Mesenchymal stem cell (in vitro differentiated cells and primary cell): ENCODE measurements at places on chromosomes 16 and 17.

- H3K4me1 ChIP-seq, result no peaks in the 10 kb centered on the region
- no peak overlapping the region for H3K4me3 ChIP-seq
- H3K27me3 ChIP-seq, result peaks cover 3% of the 10 kb centered on the region
- no peaks in the 10 kb centered on the region for H3K36me3 ChIP-seq
Observed at GRCh38 chr16:86018487-86018886, 119.5 kb downstream of the IRF8 start.

DNA sequence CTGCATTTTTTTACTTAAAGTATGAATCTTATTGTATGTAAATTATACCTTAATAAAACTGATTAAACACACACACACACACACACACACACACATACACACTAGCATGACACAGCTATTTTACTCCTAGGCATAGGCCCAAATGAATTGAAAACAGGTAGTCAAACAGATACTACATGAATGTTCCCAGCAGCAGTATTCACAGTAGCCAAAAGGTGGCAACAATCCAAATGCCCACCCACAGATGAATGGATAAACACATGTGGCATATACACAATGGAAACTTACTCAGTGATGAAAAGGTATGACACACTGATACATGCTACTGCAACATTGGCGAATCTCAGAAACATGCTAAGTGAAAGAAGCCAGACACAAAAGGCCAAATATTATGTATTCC lies 223.5 kb downstream of the CYB561 start:
- H3K27me3 ChIP-seq, result no peaks in the 10 kb centered on the region
- peak; percentile 16 for DNase-seq
- no peaks in the 10 kb centered on the region for H3K4me1 ChIP-seq
- no peak overlapping the region for H3K27ac ChIP-seq

DNA sequence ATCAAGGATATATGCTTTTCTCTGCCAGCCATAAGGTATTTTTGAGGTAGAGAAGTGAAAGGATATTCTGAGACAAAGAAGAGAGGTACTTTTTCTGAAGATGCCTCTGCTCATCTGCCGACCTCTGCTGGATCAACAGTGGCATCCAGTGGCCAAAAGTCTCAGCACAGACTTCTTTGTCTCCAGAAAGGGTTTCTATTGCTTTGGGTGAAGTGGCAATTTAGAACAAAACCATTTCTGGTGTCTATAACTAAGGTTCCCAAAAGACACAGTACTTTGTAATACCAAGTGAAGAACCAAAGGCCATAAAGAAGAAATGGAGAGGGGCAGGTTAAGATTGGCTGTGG lies 155.2 kb upstream of the C17orf78 start:
- no peaks in the 10 kb centered on the region for H3K4me1 ChIP-seq
- H3K36me3 ChIP-seq, result peaks cover 7% of the 10 kb centered on the region
- peak; percentile 39 for DNase-seq
- H3K4me3 ChIP-seq, result no peak overlapping the region

DNA sequence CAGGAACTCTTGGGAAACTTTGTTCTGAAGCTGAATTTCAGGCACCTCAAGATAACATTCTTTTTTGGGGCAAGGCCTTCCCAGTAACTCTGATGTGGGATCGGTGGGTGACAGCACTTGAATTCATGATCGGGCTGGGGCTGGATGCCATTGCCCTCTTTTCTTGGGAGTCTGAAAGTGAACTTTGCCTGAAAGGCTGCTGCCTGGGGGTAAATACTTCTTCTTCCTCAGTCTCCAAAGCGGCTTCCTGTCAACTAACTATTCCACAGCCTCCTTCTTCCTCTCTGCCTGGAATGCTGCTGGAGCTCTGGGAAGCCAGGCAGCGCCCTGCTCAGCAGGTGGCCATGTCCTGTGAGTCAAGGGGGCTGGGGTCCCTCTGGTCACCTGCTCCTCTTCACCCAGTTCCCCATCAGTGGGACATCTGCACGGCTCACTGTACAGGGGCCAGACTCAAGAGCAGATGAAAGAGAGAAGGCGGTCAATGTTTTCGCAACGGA lies 79.5 kb downstream of the WIPI1 start:
- H3K4me1 ChIP-seq, result peaks cover 17% of the 10 kb centered on the region
- peak overlapping the region; percentile 52 for H3K4me3 ChIP-seq
- no peaks in the 10 kb centered on the region for H3K36me3 ChIP-seq
- DNase-seq, result no peak
- H3K27ac ChIP-seq, result peak overlapping the region; percentile 62
- no peaks in the 10 kb centered on the region for H3K27me3 ChIP-seq

DNA sequence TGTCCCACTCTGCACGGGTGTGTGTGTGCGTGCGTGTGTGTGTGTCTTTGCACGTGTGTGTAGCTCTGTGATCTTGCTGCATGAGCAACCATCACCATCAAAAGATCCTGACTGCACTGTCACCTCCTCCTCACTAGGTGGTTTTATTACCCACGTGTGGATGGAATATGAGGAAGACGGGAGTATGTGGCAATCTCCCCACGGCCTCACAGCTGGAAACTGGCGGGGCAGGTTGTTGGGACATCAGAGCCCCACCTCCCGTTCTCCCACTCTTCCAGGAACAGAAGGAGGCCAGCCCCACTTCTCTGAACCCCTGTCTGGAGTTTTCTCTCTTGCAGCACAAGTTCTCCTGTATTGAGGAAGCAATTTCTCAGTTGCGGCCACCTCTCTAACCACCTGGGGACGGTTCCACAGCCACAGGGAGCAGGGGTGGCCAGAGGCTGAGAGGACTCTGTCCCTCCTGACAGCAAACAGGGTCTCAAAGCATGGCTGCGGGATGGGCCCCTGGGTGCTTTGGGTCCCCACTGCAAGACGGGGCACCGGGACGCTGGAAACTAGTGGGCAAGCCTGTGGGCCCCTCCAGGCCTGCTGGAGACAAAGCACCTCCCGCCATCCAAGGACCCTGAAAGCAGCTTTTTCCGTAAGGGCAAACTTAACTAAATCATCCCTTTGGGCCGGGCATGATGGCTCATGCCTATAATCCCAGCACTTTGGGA lies 27.9 kb upstream of the ATP2C2 start:
- H3K4me1 ChIP-seq, result no peaks in the 10 kb centered on the region
- DNase-seq, result no peak
- no peak overlapping the region for H3K4me3 ChIP-seq
- H3K27me3 ChIP-seq, result peaks cover 51% of the 10 kb centered on the region
- H3K36me3 ChIP-seq, result no peaks in the 10 kb centered on the region
- no peak overlapping the region for H3K27ac ChIP-seq

DNA sequence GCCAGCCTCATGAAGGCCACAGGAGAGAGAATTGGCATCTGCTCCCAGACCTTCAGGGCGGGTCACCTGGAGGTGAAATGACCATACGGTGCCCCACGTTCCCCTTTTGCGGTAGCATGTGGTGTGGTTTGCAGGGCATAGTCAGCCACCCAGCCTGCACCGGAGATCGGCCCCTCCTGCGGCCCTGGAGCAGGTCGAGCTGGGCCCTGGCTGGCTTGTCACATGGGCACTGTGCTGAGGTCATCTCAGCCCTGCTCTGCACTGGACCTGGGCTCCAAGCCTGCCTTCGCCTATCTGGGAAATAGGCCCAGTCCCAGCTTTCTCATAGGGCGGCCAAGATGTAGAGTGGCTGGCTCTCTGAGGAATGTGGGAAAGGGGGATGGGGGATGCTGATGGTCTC lies 16.2 kb downstream of the GSE1 start:
- H3K27ac ChIP-seq, result no peak overlapping the region
- peaks cover 35% of the 10 kb centered on the region for H3K4me1 ChIP-seq
- DNase-seq, result no peak
- no peak overlapping the region for H3K4me3 ChIP-seq
- H3K36me3 ChIP-seq, result peaks cover 52% of the 10 kb centered on the region

GRCh38 chr16:89002851-89003830 lies 26.1 kb upstream of the CBFA2T3 start:
- no peak overlapping the region for H3K4me3 ChIP-seq
- no peaks in the 10 kb centered on the region for H3K36me3 ChIP-seq
- H3K27me3 ChIP-seq, result peaks cover 19% of the 10 kb centered on the region

DNA sequence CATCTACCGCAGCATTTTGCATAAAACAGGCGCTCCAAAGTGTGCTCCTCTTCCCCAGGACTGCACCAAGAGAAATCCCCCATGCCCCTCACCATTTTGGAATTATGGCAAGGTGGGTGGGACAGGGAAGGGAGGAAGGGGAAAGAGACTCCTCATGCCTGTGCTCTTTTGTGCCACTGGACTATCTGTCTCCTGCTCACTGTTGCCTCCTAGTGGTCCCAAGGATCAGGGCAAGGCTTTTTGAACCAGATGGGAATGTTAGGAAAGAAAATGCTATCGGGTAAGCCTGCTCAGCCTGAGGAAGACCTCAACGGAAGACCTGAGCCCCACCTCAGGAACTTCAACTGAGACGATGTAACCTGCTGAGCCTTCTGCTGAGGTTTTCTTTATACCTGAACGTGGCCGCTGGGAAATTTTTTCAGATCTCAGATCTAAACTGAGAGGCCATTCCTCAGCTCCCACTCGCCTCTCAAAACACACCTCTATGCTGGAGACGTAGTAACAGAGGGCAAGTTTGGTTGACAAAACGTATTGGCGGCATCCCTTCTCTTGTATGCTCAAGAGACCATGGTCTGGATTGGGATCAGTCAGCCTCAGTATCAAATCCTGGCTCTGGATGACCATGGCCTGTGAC lies 58.3 kb downstream of the SPACA3 start:
- peaks cover 38% of the 10 kb centered on the region for H3K27me3 ChIP-seq
- H3K4me3 ChIP-seq, result no peak overlapping the region
- no peaks in the 10 kb centered on the region for H3K4me1 ChIP-seq
- no peak overlapping the region for H3K27ac ChIP-seq
- no peaks in the 10 kb centered on the region for H3K36me3 ChIP-seq

DNA sequence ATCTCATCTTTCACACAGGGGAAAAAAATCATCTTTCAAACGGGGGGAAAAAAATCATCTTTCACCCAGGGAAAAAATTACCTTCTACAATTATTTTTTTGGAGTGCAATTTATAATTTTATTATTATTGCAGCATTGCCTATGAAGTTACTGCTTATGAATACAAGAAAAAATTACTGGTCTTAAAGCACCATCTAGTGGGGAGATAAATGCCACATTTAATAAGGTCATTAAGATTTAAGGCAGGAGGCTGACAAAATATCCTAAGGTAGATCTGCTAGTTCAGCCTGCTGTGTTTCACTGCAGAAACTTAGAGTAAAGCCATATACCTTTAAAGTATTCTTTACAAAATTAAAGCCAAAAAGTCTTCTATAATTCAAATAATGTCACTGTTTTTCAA lies 13.7 kb downstream of the SHCBP1 start:
- no peak overlapping the region for H3K4me3 ChIP-seq
- peaks cover 2% of the 10 kb centered on the region for H3K36me3 ChIP-seq
- no peaks in the 10 kb centered on the region for H3K27me3 ChIP-seq
- H3K4me1 ChIP-seq, result no peaks in the 10 kb centered on the region
- peak; percentile 73 for DNase-seq

DNA sequence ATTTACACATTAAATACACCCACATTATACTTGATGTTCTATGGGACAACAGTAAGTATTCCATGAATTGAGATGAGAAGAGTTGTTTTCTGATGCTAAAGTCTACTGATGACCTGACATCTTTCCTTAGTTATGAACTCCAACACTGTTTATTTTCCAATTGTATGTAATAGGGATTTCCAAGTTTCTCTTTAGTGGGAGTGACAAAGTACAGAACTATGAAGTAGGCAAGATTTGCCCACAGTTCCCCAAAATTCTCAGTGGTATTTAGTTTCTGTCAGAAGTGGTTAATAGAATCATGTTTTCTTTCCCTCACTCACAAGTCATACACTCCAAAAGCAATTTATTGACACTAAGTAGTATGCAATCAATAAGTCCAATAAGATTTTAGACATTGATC lies 22.5 kb upstream of the ABCA6 start:
- H3K36me3 ChIP-seq, result no peaks in the 10 kb centered on the region
- no peaks in the 10 kb centered on the region for H3K4me1 ChIP-seq
- H3K27me3 ChIP-seq, result no peaks in the 10 kb centered on the region
- H3K27ac ChIP-seq, result no peak overlapping the region

DNA sequence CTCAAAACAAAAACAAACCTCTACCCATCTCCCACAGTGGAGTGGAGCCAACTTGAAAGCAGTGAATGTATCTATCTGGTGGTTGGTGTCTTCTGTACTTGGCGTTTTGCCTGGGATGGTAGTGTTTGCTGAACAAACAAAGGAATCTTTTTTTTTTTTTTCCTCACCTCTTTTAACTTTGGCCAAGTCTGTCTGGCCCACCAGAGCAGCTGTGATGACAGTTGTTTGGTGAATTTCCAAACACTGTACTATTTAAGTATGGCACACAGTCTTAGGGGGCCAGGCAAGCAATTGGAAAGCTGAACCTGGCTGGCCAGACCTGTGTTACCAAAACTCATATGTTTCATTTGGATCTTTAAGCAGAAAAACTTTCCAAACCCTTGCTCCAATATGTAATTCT lies 101.8 kb upstream of the CDH13 start:
- no peak for DNase-seq
- no peaks in the 10 kb centered on the region for H3K27me3 ChIP-seq
- no peak overlapping the region for H3K27ac ChIP-seq
- no peaks in the 10 kb centered on the region for H3K36me3 ChIP-seq

- no peak overlapping the region for H3K27ac ChIP-seq
- no peak overlapping the region for H3K4me3 ChIP-seq
- no peaks in the 10 kb centered on the region for H3K36me3 ChIP-seq
- no peak for DNase-seq
Observed at GRCh38 chr16:86690970-86691369, 112.6 kb downstream of the FOXL1 start.

GRCh38 chr16:68371276-68371651 lies 60.4 kb downstream of the PRMT7 start:
- no peaks in the 10 kb centered on the region for H3K36me3 ChIP-seq
- peaks cover 67% of the 10 kb centered on the region for H3K27me3 ChIP-seq
- no peak overlapping the region for H3K4me3 ChIP-seq

DNA sequence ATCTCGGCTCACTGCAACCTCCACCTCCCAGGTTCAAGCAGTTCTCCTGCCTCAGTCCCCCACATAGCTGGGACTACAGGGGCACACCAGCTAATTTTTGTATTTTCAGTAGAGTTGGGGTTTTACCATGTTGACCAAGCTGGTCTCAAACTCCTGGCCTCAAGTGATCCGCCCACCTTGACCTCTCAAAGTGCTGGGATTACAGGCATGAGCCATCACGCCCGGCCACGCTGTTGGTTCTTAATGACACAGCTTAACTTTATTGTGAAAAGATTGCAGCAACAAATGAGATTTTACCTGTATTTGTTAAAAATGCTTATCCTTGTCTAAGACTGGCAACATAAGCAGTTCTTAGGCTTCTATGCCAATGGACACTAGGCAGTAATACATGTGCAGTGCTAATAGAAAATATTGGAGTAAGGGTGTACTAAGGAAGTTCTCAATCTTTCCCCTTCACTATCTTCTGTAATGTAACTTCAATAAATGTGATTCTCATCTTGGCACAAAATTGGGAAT lies 2.9 kb downstream of the UBB start:
- no peaks in the 10 kb centered on the region for H3K27me3 ChIP-seq
- H3K36me3 ChIP-seq, result peaks cover 30% of the 10 kb centered on the region
- DNase-seq, result no peak
- H3K4me3 ChIP-seq, result peak overlapping the region; percentile 12

GRCh38 chr17:80876950-80877728 lies 114.5 kb upstream of the CHMP6 start:
- H3K4me3 ChIP-seq, result no peak overlapping the region
- H3K27ac ChIP-seq, result no peak overlapping the region
- H3K36me3 ChIP-seq, result peaks cover 38% of the 10 kb centered on the region
- H3K27me3 ChIP-seq, result no peaks in the 10 kb centered on the region
- peaks cover 8% of the 10 kb centered on the region for H3K4me1 ChIP-seq

- H3K4me1 ChIP-seq, result peaks cover 14% of the 10 kb centered on the region
- no peaks in the 10 kb centered on the region for H3K36me3 ChIP-seq
- H3K27ac ChIP-seq, result no peak overlapping the region
- H3K27me3 ChIP-seq, result no peaks in the 10 kb centered on the region
- no peak overlapping the region for H3K4me3 ChIP-seq
Observed at GRCh38 chr17:50891577-50891989, 25.4 kb upstream of the TOB1 start.
